Amniotic stem cell (primary cell): ENCODE measurements at places on chromosomes 6 and 20.

DNA sequence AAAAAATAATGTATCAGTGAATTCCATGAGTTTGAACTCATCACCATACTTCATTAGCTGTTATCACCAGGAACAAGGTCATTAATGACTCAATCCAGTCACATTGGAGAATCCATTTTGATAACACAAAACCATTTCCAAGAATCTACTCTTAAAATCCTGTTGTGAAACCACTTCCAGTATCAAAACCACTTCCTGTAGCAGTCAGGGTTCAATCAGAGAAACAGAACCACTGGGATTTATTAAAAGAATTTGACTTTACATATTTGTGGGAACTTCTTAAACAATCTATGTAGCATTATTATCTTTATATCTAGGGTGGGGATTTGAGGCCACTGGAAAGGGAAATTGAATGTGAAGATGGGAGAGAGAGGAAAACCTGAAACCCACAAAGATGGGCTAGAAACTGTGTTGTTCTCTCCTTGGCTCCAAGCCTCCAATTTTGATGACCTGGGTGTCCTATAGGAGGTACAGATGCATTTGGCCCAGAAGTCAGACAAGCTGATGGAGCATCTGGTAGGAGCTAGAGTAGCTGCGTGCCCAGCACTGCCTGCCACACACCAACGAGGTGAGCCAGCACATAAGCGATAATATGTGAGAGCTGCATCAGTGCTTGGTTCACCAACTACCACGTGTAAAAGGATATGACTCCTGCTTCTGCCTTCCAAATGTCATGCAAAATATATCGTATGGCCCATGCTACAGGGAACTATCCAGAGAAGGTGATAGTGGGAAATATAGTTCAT, 117.0 kb downstream of the TMEM200A start:
- DNase-seq: peak; percentile 7

GRCh38 chr20:36360429-36360828, 54.3 kb downstream of the DLGAP4 start:
- DNase-seq: no peak

DNA sequence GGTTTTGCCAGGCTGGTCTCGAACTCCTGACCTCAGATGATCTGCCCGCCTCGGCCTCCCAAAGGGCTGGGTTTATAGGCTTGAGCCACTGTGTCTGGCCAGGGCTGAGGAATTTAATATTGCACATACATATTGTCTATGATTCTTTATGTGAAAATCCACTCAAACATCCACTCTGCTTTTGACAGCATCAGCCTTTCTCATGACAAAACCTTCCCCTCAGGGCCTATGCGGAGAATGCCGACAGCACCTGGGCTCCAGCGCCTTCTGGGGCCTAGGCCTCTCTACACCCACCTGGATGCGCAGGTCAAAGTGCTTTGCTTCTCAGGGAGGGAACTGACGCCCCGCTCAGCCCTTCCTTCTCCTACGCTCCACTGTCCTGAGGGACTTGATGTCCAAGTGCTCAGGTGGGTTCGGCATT, 5.4 kb downstream of the RAMACL start:
- DNase-seq: no peak

DNA sequence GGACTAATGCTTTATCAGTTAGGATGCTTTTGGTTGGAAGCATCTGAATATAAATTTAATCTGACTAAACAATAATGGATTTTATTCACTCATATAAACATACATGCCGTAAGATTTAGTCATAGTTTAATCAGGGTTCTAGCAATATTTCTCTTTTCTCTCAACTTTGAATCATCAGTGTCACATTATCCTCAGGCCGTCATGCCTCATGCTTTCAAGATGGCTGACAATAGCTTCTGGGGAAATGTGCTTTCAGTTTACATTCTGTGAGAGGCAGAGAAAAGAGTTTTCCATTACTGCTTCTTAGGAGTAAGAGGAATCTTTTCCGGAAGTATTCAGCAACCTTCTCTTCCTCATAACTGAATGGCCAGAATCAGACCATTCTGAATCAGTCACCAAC, 162.2 kb downstream of the GJA1 start:
- DNase-seq: peak; percentile 25

GRCh38 chr6:75563032-75563431, 38.6 kb upstream of the SENP6 start:
- no peak for DNase-seq

- no peak for DNase-seq
These were observed 195.5 kb downstream of the EPM2A start for GRCh38 chr6:145539831-145540230.

GRCh38 chr20:63167026-63167917, 48.7 kb downstream of the YTHDF1 start:
- DNase-seq: no peak

DNA sequence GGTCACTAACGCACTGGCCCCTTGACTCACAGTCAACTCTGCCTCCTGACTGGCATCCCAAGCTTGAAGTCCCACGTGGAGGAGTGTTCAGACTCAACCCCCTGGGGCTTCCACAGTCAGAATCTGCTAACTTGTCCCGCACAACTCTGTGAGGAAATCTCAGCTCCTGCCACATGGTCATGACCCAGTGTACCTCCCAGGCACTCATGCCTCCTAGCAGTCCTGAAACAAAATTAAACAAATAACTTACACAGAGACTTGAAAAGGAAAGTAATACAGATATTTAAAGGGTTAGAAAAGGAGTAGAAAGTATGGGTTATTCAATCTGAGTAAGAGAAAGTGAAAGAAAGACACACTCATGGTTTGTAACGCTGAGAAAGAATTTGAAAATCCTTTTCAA, 134.9 kb downstream of the GMDS start:
- DNase-seq: no peak

DNA sequence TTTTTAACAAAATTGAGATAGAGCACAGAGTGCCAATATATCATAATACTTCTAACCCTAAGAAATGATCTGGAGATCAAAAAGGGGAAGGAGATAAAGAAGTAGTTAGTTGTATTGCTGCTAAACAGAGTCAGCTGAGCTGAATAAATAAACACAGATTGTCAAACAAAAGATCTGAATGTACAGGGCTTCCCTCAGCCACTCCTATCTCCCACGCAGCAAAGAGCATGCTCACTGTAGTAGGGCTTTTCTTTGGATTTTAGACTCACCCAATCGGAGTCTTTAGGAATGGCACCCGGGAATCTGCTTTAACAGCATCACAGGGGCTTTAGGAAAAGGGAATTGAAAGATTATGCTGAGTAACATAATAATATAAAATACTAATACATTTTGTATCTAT, 222.2 kb upstream of the STXBP5 start:
- DNase-seq: no peak
